ENCODE measurements at places on chromosomes 12 and 14. TPM values are rescaled to one million over a fixed set of nuclear protein-coding genes. Genes with fewer than 3 reads are reported as not detected.

Gene GPRC5D
- total RNA-seq = not detected

- no peak overlapping the region for H3K27ac ChIP-seq
- H3K4me1 ChIP-seq = no peaks in the 10 kb centered on the region
- no peaks in the 10 kb centered on the region for H3K36me3 ChIP-seq
- no peaks in the 10 kb centered on the region for H3K27me3 ChIP-seq
- H3K4me3 ChIP-seq = no peak overlapping the region
- DNase-seq = no peak
Observed at GRCh38 chr14:32846821-32847365, 91.8 kb upstream of the NPAS3 start.

DNA sequence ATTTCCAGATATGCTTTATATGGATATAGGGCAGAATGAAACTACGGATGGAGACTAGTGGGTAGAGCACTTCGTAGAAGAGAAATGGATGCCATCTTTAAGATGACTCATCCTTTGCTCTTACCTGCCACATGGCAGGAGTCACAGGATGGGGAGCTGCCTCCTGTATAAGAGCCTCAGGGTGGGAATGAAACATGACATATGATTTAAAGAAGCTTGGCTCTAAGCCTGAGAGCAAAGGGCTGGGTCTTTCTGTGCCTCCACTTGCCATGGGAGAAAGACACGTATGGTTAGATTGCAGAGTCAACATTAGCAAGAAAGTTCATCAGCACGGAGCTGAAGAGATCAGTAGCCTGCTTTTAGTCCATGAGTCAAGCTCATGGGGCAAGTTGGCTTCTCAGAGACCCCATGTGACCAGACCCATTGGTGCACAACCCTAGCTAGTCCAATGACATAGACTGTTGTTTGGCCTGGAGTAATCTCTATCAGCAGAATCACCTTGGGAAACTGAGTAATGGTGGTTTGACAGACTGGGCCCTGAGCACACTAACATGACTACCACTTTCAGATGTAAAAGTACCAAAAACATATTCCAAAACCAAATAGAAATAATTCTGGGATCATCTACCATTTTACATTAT, 38.1 kb upstream of the IL22 start:
- H3K36me3 ChIP-seq = peaks cover 7% of the 10 kb centered on the region
- H3K4me3 ChIP-seq = no peak overlapping the region
- H3K4me1 ChIP-seq = peaks cover 6% of the 10 kb centered on the region
- H3K27ac ChIP-seq = no peak overlapping the region

Gene DBX2
- not detected for total RNA-seq

- no peaks in the 10 kb centered on the region for H3K27me3 ChIP-seq
- H3K27ac ChIP-seq = no peak overlapping the region
- no peak overlapping the region for H3K4me3 ChIP-seq
- H3K36me3 ChIP-seq = no peaks in the 10 kb centered on the region
- no peak for DNase-seq
Observed at GRCh38 chr12:104167519-104168458, 29.8 kb upstream of the NFYB start.

DNA sequence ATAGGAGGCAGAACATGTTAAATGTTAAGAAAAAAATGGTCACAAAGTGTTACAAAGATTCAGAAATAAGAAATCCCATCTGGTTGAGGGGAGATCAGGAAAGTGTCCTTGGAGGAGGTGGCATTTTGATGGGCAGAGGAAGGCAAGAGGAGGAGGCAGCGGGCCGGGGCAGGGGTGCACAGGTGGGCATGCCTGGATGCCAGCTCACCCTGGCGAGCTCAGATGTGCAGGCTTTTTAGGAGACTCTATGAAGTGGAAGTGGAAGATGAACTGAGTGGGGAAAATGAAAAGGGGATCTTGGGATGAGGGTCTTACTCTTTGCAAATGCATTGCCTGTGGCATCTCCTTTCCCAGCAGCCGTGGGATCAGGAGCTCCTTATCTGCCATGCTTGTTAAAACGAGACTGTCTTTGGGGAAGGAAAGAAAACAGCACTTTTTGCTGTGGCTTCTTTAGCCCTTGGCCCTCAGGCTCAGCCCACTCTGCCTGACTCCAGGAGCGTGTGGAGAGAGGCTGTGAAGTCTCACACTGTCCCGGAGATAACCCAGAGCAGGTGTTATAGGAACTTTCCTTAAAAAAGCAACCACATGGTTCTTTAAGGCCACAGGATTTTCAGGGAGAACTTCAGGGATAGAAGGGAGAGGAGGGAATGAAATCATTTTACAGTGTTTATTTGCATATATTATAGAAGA, 62.6 kb downstream of the ELK3 start:
- H3K4me3 ChIP-seq = no peak overlapping the region
- no peaks in the 10 kb centered on the region for H3K27me3 ChIP-seq
- H3K27ac ChIP-seq = no peak overlapping the region
- DNase-seq = no peak
- no peaks in the 10 kb centered on the region for H3K36me3 ChIP-seq

- H3K27me3 ChIP-seq = peaks cover 21% of the 10 kb centered on the region
- no peak for DNase-seq
- no peaks in the 10 kb centered on the region for H3K4me1 ChIP-seq
- no peak overlapping the region for H3K27ac ChIP-seq
- no peaks in the 10 kb centered on the region for H3K36me3 ChIP-seq
Observed at GRCh38 chr12:54961190-54961589, 23.4 kb downstream of the TESPA1 start.

GRCh38 chr12:25017336-25017735, 68.4 kb upstream of the BCAT1 start:
- no peaks in the 10 kb centered on the region for H3K36me3 ChIP-seq
- no peak overlapping the region for H3K27ac ChIP-seq
- no peak overlapping the region for H3K4me3 ChIP-seq
- H3K27me3 ChIP-seq = peaks cover 4% of the 10 kb centered on the region

Gene ANO2
- not detected for total RNA-seq

DNA sequence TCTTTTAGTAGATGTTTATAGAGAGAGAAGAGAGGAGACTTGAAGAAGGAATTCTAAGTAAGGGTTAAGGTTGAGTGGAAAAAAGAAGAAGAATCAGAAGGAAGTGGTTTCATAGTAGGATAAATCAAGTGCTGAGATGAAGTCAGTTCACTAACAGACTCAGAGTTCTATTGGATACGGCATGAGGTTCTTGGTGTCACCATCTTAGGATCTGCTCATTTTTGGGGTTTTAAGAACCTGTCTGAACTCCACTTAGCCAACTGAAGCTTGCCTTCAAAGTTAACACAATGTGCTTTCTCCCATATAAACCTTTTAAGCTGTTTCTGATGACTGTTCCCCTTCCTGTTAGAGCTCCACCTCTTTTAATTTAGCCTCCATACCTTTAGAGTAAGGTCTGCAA, 152.6 kb downstream of the PRKCH start:
- no peaks in the 10 kb centered on the region for H3K36me3 ChIP-seq
- H3K27me3 ChIP-seq = no peaks in the 10 kb centered on the region
- no peak for DNase-seq
- H3K27ac ChIP-seq = no peak overlapping the region
- H3K4me3 ChIP-seq = no peak overlapping the region

- no peak for DNase-seq
- no peaks in the 10 kb centered on the region for H3K4me1 ChIP-seq
- no peaks in the 10 kb centered on the region for H3K36me3 ChIP-seq
- H3K4me3 ChIP-seq = no peak overlapping the region
- H3K27me3 ChIP-seq = peaks cover 42% of the 10 kb centered on the region
Observed at GRCh38 chr12:4268329-4269181, 5.0 kb upstream of the CCND2 start.

Gene LALBA
- not detected for total RNA-seq

Gene SLC25A47
- not detected for total RNA-seq

DNA sequence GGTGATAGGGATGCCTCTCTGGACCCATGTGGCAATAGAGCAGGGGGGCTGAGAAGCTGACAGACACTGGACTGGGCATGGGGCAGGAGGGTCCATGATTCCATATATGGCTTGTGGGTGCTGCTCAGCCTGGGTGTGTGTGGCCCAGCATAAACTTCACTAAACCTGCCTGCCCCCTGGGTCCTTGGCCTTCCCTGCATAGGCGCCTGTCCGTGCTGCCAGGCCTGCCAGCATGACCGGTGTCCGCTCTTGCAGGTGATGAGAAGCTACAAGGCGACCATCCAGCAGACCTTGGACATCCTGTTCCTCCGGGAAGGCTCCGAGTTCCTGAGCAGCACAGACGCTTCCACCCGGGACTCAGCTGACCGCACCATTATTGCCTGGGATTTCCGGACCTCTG, 61.6 kb downstream of the BEGAIN start:
- H3K27me3 ChIP-seq = no peaks in the 10 kb centered on the region
- H3K36me3 ChIP-seq = no peaks in the 10 kb centered on the region
- H3K4me1 ChIP-seq = no peaks in the 10 kb centered on the region

- H3K36me3 ChIP-seq = no peaks in the 10 kb centered on the region
- no peaks in the 10 kb centered on the region for H3K27me3 ChIP-seq
- H3K27ac ChIP-seq = no peak overlapping the region
Observed at GRCh38 chr14:36659822-36660735, 1.6 kb upstream of the PAX9 start.

DNA sequence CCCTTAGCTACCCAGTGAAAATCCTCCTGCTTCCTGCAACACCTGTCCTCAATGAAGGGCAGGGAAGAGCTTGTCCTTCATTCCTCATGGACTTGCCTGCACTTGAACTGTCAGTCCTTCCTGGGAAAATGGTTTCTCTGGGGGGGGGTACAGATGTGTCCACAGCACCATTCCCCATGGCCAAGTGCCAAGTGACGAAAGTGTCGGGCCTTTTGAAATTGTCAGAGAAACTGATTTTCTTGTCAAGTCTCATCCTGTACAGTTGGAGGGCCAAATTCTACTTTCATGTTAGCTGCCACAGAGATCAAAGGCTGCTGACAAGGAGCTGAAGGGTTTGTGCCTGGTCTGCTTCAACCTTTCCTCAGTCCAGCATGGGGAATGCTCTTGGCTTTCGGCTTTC, 179.5 kb upstream of the PARP11 start:
- no peaks in the 10 kb centered on the region for H3K4me1 ChIP-seq
- no peaks in the 10 kb centered on the region for H3K27me3 ChIP-seq
- DNase-seq = no peak
- H3K36me3 ChIP-seq = no peaks in the 10 kb centered on the region
- H3K27ac ChIP-seq = no peak overlapping the region
- H3K4me3 ChIP-seq = no peak overlapping the region

- no peak for DNase-seq
- no peak overlapping the region for H3K27ac ChIP-seq
- H3K36me3 ChIP-seq = no peaks in the 10 kb centered on the region
- no peaks in the 10 kb centered on the region for H3K4me1 ChIP-seq
Observed at GRCh38 chr14:23173796-23174195, 9.7 kb downstream of the SLC7A8 start.

DNA sequence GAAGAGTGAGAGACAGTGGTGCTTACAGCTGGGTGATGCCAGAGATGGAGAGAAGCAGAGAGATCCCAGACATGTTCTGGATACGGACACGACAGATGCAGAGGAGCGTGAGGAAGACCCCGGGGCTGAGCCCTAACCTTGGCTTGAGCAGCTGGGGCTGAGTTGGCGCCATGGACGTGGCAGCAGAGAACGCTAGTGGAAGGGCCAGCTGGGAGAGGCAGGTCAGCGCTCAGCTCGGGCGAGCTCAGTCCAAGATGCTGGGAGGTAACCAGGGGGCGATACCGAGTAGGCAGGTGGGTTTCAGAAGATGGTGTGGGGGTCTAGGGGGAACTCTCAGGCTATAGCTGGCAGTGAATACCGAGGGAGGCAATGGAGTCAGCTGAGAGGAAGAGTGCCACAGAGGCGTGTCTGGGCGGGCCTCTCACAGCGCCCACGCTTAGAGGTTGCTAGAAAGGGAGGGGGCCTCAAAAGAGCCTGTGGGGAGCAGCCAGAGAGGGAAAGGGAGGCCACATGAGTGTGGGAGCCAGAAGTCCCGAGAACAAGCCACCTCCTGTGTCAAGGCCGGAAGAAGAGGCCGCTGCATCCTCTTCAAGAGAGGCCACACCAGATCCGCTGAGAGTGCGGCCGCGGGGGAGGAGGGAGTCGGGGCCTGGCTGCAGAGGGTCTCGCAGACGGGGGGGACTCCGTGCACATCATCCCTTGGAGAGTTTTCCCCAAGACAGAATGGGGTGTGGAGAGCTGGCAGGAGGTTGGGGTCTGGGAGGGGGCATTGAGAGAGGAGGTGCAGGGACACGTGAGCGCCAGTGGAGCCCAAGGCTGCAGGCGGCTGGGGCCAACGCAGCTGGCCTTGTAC, 57.0 kb upstream of the DIO3 start:
- no peak overlapping the region for H3K4me3 ChIP-seq
- no peaks in the 10 kb centered on the region for H3K36me3 ChIP-seq
- no peaks in the 10 kb centered on the region for H3K27me3 ChIP-seq
- DNase-seq = no peak
- no peak overlapping the region for H3K27ac ChIP-seq
- H3K4me1 ChIP-seq = no peaks in the 10 kb centered on the region

GRCh38 chr14:89042021-89042420, 217.6 kb downstream of the TTC8 start:
- H3K27me3 ChIP-seq = no peaks in the 10 kb centered on the region
- H3K4me1 ChIP-seq = no peaks in the 10 kb centered on the region
- no peak overlapping the region for H3K4me3 ChIP-seq

DNA sequence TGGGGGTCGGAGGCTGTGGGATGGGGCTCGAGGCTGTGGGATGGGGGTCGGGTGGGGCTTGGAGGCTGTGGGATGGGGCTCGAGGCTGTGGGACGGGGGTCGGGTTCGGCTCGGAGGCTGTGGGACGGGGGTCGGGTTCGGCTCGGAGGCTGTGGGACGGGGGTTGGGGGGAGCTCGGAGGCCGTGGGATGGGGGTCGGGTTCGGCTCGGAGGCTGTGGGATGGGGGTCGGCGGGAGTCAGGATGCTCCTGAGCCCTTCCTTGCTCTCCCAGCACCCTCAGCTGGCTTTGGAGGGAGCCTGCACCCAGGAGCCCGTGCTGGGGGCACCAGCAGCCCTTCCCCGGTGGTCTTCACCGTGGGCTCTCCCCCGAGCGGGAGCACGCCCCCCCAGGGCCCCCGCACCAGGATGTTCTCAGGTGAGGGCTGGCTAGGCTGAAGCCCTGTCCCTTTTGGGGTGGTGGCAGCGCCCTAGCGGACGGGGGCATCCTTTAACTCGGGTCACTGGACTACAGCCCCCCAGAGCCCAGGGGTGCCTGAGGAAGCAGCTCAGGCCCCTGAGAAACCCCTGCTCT, 11.9 kb upstream of the PUS1 start:
- no peaks in the 10 kb centered on the region for H3K27me3 ChIP-seq
- no peak for DNase-seq
- H3K4me1 ChIP-seq = peaks cover 6% of the 10 kb centered on the region
- no peak overlapping the region for H3K27ac ChIP-seq
- H3K36me3 ChIP-seq = no peaks in the 10 kb centered on the region

GRCh38 chr12:46267825-46268582, 839 bp downstream of the SLC38A1 start:
- peaks cover 7% of the 10 kb centered on the region for H3K36me3 ChIP-seq
- H3K4me3 ChIP-seq = peak overlapping the region; percentile 98
- H3K27me3 ChIP-seq = no peaks in the 10 kb centered on the region

Gene AVPR1A
- 0.10 TPM for total RNA-seq

Gene SLC10A1
- total RNA-seq = not detected

DNA sequence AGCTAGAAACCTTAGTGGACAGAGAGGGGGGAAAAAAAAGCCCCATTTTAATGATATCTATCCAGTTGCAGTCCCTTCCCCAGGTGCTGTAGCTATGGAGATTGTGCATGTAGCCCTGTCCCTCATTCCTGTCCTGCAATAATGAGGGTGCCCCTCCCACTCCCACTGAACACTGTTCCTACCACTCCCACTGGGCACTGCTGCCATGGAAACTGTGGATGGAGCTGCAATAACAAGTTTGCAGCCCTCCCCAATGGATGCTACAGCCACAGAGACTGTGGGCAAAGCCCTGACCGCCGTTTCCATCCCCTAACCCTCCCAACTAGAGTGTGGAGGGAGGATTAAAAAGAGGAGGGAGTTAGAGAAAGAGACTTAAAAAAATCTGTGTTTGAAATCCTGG, 238.3 kb downstream of the FUT8 start:
- H3K27ac ChIP-seq = no peak overlapping the region
- no peaks in the 10 kb centered on the region for H3K27me3 ChIP-seq
- H3K4me1 ChIP-seq = no peaks in the 10 kb centered on the region
- no peak overlapping the region for H3K4me3 ChIP-seq
